ENCODE measurements at places on chromosomes 6 and 20.

DNA sequence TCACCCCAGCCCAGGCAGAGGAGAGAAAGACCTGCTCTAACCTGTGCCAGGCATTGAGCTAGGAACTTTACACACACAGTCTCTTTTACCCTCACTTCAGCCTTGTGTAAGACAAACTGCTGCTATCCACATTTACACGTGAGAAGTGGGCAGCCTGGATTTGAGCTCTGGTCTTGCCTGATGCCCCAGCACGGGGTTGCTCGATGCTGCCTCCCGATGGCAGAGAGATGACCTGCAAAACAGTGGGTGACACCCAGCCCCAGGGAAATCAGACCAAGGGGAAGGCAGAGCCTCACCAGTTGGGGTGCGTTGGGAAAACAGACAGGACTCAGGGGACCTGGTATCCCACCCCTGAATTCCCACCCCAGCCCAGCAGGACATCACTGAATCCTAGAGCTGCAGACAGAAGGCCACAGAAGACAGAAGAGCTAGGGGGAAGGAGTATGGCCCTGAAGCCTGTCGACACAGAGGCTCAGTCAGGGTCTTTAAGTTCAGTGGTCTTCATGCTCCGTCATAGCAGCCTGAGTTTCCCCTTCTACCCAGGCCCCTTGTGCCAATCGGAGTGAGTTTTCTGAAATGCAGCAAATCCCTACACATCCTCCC lies 990 bp downstream of the BPI start:
- no peak overlapping the region for H3K27ac ChIP-seq
- peaks cover 4% of the 10 kb centered on the region for H3K4me1 ChIP-seq
- no peaks in the 10 kb centered on the region for H3K36me3 ChIP-seq
- peaks cover 46% of the 10 kb centered on the region for H3K27me3 ChIP-seq

- ATAC-seq = no peak
- H3K4me1 ChIP-seq = peaks cover 14% of the 10 kb centered on the region
- no peaks in the 10 kb centered on the region for H3K27me3 ChIP-seq
- no peaks in the 10 kb centered on the region for H3K36me3 ChIP-seq
These were observed 5.0 kb downstream of the RGS19 start for GRCh38 chr20:64074184-64074789.

- no peaks in the 10 kb centered on the region for H3K36me3 ChIP-seq
- no peaks in the 10 kb centered on the region for H3K27me3 ChIP-seq
- ATAC-seq = no peak
- H3K4me1 ChIP-seq = peaks cover 14% of the 10 kb centered on the region
These were observed 27.0 kb upstream of the MARCKS start for GRCh38 chr6:113830140-113830539.

DNA sequence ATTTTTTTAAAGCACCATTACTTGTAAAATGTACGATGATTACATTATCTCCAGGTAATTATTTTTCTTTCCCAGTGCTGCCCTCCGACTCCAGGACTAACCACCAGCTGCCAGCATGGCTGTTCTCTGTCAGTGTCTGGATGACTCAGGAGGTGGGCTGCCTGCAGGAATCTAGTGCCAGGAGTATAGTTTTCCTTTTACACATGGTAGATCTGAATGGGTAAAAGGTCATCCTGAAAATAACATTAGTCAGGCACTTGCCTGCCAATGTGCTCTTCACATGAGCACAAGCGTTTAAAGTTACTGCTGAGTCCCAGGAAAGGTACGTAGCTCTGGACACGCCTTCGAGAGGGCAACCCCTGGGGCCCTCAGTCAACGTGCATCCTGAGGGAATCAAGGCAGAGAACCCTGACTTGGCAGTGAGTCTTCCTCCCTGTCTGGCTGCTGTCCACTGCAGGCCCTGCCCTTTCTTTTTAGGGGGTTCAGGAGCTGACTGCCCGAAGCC lies 2.4 kb downstream of the DYNLT1 start:
- H3K4me1 ChIP-seq = peaks cover 9% of the 10 kb centered on the region
- peak overlapping the region; percentile 36 for H3K27ac ChIP-seq
- peak overlapping the region; percentile 15 for H3K4me3 ChIP-seq
- no peaks in the 10 kb centered on the region for H3K27me3 ChIP-seq
- no peak for ATAC-seq

DNA sequence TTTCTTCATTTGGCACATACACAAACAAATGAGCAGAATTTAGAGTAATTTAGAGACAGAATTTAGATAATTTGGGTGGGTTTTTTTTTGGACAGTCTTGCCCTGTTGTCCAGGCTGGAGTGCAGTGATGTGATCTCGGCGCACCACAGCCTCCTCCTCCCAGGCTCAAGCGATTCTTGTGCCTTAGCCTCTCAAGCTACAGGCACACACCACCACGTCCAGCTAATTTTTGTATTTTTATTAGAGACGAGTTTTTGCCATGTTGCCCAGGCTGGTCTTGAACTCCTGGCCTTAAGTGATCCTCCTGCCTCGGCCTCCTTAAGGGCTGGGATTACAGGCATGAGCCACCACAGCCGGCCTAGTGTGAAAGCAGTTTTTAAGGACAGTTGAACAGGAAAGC lies 127.8 kb downstream of the MTHFD1L start:
- no peaks in the 10 kb centered on the region for H3K4me1 ChIP-seq
- H3K36me3 ChIP-seq = no peaks in the 10 kb centered on the region
- no peak overlapping the region for H3K4me3 ChIP-seq
- ATAC-seq = no peak
- H3K27ac ChIP-seq = no peak overlapping the region
- H3K27me3 ChIP-seq = no peaks in the 10 kb centered on the region

DNA sequence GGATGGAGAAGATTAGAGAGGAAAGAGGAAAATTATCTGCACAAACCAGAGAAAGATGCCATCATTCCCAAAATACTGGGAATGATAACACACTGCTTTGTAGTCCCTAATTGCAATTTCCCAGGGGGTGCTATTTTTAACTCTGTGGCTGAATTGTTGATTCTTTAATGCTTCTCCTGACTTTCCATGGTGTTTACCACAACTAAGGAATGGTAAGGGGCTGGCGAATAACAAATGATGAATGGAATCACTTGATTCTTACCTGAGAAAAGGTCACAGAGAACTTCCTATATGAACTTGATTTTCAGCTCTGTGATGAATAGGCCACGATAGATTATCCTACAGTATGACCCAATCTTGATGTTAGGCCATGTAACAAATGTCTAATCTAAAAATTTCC lies 22.0 kb upstream of the IGF2R start:
- peaks cover 10% of the 10 kb centered on the region for H3K27me3 ChIP-seq
- no peak for ATAC-seq
- no peaks in the 10 kb centered on the region for H3K4me1 ChIP-seq

GRCh38 chr6:247351-247750 lies 44.9 kb upstream of the DUSP22 start:
- ATAC-seq = no peak
- no peaks in the 10 kb centered on the region for H3K36me3 ChIP-seq
- no peaks in the 10 kb centered on the region for H3K4me1 ChIP-seq
- H3K4me3 ChIP-seq = no peak overlapping the region
- no peaks in the 10 kb centered on the region for H3K27me3 ChIP-seq
- H3K27ac ChIP-seq = no peak overlapping the region

Data from gastroesophageal sphincter (tissue), 4 donors.